Activated naive CD4-positive, alpha-beta T cell treated with Interleukin-2 at 50 U/mL for 16 hours (primary cell): ENCODE measurements at places on chromosomes 1 and 21.

DNA sequence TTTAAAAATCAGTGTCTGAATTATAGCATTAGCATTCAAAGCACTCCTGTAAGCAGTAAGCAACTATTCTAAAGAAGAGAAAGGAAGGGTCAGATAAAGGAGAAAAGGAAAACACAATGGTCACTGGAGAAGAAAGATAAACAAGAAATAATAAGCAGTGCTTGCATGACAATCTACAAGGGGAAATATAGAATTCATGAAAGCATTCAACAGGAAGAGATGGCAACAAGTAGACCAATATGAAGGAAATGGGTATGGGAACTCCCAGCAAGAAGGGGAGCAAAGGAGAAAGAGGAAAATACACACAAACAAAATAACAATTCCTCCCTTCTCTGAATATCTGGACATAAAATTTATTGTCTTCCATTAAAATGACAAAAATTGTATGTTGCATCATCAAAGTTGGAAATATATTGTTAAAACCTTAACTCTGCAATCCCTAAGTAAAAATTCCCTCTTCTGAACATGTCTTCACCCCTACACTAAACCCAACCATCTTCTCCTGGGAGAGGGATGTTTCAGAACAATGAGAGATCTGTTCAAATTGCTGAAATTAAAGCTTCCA lies 206.3 kb upstream of the SAMSN1 start:
- no peak for DNase-seq

- DNase-seq, result no peak
Observed at GRCh38 chr1:25770541-25771220, 29.3 kb upstream of the SELENON start.

DNA sequence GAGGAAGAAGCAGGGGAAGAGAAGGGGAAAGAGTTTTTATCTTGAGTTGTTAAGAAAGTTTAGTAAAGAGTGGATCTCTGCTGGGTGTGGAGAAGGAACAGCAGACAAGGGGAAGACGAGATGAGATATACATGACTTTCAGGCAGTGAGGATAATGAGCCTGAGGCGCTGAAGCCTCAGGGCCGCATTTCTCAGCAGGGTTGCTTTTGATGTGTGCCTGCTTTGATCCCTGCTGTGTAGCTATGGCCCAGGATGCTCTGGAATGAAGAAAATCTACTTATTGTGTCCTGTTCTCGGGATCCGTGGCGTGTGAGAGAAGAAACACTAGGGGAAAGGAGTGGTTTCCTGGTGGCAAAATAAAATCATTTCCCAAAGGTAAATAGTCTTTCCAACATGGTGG lies 15.1 kb upstream of the RPE65 start:
- DNase-seq, result no peak

DNA sequence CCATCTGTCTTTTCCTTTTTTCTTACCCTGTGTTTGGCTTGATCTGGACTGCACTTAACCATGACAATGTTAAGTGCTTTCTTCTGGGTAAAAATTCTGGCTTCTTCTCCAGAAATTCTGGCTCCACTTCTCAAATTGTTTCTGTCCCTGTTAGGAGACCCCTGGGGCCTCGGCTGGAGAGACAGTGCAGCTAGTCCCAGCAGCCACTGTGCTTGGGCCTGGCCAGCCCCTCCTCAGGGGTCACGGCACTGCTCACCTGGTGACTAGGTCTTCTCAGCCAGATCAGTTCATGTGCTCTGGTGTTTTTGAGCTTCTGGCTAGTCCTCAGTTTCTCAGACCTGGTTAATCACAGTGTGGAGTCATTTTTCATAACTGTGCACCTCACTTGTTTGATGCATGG lies 72.4 kb downstream of the ADARB1 start:
- no peak for DNase-seq

GRCh38 chr1:196306421-196306820 lies 301.8 kb downstream of the KCNT2 start:
- no peak for DNase-seq

DNA sequence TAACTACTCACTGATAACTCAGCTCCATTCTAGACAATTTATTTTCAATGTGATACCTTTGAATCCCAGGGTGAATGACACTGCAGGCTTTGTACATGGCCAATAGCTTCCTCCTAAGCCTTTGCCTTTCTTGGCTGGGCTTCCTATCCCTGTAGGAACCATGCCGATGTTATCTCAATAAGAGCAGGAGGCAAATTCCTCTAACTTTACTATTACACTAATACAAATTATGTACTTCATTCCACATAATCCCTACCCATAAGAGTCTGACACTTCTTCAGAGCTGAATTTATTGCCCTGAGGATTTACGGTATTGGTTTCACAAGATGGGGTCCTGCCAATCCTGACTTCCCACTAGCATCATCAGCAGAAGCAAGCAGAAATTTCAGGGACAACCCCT lies 14.0 kb downstream of the TGFBR3 start:
- DNase-seq, result no peak

- no peak for DNase-seq
Observed at GRCh38 chr1:60169206-60169605, 95.6 kb upstream of the C1orf87 start.

DNA sequence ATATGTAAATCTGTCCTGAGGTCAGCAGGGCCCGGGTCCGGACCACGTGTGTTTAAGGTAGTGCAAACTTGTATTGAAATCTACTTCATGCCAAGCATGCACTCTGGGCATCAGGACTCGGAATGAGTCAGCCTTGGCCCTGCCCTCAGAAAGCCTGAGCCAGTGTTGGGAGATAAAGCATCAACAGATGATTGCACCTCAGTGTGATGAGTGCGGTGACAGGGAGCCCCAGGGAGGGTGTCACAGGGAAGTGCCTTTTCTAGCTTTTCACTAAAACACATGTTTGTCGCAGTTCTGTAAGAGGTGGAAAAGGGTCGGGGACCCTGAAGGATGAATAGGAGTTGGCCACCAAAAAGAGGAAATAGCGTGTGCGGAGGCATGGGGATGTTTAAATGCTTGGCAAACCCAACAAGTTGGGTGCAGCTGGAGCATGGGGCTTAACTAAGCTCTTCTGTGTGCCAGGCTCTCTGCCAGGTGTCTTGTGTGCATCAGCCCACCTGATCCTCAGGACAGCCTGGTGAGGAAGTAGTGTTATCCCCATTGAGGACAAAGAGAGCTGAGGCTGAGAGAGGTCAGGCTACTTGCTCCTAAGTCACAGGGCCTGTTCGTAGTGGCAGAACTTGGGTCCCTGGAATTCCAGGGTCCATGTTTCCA lies 48.2 kb upstream of the EPB41 start:
- no peak for DNase-seq

GRCh38 chr1:213231795-213232231 lies 180.8 kb downstream of the RPS6KC1 start:
- no peak for DNase-seq
